ENCODE measurements at places on chromosomes 16 and 17.

- DNase-seq: peak; percentile 27
Observed at GRCh38 chr17:47203984-47204721, 5.0 kb upstream of the MYL4 start.

GRCh38 chr16:18800293-18800692, 1.1 kb downstream of the ARL6IP1 start:
- DNase-seq: no peak

- DNase-seq: no peak
Observed at GRCh38 chr16:70453892-70454221, 538 bp upstream of the FCSK start.

DNA sequence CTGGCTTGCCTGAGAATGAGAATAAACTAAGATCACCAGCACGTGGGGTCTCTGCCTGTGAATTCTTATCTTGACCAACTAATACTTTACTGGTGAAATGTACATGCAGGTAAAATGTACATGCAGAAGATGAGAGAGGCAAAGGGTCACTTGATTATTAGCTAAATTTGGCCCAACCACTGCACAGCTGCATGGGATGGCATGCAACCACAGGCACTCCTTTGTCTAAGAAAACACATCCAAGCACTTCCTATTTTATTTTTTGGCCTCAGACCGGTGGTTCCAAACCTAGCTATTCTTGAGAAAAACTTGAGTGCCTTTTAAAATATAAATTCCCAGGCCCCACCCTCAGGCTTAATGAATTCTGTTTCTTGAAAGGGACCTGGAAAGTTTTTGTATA, 77.9 kb downstream of the SYCE1L start:
- no peak for DNase-seq

- no peak for DNase-seq
Observed at GRCh38 chr16:802461-802860, 1.9 kb upstream of the GNG13 start.

- DNase-seq: no peak
Observed at GRCh38 chr17:44416558-44417289, 27.3 kb upstream of the ITGA2B start.

DNA sequence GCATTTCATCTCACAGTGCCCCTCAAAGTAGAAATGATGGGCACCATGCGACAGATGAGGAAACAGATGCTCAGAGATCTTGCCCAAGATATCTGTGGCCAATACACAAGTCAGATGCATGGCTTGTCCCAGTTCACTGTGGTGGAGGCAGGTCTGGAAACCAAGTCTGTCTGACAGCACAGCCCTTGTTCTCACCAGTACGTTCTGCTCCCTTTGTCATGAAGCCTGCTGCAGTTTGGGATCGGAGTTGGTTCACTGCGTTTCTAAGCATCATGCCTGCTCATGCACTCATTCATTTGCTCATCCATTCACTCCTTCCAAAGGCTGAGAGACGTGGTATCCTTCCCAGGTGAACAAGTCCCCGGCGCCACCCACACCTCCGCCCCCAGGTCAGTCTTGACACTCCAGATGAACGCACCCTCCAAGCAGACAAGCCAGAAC, 27.2 kb upstream of the MEAK7 start:
- DNase-seq: no peak

DNA sequence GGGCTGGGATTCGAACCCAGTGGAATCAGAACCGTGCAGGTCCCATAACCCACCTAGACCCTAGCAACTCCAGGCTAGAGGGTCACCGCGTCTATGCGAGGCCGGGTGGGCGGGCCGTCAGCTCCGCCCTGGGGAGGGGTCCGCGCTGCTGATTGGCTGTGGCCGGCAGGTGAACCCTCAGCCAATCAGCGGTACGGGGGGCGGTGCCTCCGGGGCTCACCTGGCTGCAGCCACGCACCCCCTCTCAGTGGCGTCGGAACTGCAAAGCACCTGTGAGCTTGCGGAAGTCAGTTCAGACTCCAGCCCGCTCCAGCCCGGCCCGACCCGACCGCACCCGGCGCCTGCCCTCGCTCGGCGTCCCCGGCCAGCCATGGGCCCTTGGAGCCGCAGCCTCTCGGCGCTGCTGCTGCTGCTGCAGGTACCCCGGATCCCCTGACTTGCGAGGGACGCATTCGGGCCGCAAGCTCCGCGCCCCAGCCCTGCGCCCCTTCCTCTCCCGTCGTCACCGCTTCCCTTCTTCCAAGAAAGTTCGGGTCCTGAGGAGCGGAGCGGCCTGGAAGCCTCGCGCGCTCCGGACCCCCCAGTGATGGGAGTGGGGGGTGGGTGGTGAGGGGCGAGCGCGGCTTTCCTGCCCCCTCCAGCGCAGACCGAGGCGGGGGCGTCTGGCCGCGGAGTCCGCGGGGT, at the start of gene CDH1:
TSS of gene CDH1 (plus strand) at position 247 of the 684 bp plus-strand sequence. CDS start at position 371, 124 bp downstream.
- DNase-seq: peak; percentile 39

DNA sequence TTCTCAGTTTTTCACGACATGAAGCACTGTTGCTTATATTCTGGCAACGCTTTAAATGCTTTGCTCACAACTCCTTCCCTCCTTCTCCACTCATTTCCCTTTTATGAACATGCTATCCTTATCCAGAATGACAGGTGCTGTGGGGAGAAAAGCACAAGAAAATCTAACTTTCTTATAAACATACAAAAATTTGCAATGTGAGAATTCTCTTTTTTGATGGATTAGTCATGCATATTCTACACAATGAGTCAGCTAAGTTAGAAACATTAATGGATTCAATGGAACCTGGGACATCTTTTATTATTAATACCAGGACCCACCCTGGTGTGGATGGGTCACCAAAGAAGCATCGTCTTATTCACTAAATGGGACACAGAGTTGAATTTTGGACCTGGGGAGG, 234.6 kb upstream of the CDH5 start:
- no peak for DNase-seq

- DNase-seq: peak; percentile 26
Observed at GRCh38 chr16:1330260-1330914, 3.1 kb upstream of the BAIAP3 start.

DNA sequence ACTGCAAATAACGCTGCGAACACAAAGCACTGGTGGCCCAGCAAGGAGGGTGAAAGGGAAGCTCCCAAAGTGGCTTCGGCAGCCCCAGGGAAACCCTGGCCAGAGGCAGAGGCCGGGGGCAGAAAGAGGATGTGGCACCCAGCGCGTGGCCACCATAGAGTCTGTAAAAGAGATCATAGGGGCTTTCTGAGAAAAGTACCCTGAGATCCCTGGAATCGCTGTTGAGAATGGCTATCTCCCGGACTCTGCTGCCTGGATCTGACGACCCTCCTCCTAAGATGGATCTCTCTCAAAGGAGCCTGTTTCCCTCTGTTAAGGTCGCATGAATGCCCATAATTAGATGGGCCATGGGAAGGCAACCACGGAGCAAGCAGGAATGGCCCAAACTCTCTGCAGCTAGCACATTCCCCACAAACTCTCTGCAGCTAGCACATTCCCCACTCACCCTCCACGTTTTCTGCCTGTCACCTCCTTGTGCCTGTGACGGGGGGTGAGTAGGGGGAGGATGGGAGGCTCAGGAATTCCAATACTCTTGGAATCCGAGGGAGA, 364.4 kb downstream of the XYLT1 start:
- DNase-seq: peak; percentile 35

GRCh38 chr17:40936437-40936971, 942 bp downstream of the KRT23 start:
- DNase-seq: peak; percentile 16

DNA sequence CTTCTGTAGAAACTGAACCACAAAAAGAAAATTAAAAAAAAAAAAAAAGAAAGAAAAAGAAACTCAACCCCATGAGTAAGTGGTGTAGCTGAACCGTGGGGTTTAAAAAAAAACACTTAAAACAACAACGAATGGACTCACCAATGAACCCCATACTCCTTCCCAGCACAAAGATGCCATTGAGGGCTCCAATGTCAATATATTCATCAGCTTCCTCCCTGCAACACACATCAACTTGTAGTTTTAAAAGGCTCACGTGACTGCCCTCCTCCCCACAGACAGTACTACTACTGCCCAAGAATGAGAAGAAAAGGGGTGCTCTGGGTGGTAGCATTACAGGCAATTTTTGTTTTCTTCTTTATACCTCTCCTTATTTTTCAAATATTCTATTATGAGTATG, 3.3 kb upstream of the KLHL11 start:
- DNase-seq: no peak

Measured in suppressor macrophage (primary cell).